Left ventricle myocardium inferior (tissue), 1 donor: ENCODE measurements at places on chromosomes 2 and 18.

GRCh38 chr18:60935041-60935910 is 398.0 kb upstream of the CDH20 start:
- H3K27ac ChIP-seq, result no peak overlapping the region
- DNase-seq, result no peak
- no peaks in the 10 kb centered on the region for H3K36me3 ChIP-seq
- H3K4me3 ChIP-seq, result no peak overlapping the region
- no peaks in the 10 kb centered on the region for H3K4me1 ChIP-seq
- H3K27me3 ChIP-seq, result no peaks in the 10 kb centered on the region

DNA sequence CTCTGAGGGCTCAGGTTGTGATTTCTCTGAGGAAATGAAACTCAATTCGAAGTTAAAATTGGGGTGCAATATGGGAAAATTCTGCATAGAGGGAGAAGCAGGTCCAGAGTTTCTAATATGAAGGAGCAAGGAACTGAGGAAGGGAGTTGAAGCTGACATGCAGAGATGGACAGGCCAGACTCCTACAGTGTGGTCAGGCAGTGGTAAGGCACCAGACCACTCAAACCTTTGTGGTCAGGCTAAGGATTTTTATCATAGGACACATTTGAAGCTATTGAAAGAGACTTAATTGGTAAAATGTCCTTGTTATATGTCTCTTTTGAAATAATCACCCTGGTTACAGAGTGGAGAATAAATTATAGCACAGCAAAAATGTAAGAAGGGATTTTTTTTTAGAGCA is 1074.8 kb upstream of the CDH2 start:
- H3K36me3 ChIP-seq, result no peaks in the 10 kb centered on the region
- no peaks in the 10 kb centered on the region for H3K27me3 ChIP-seq
- no peak overlapping the region for H3K27ac ChIP-seq

GRCh38 chr18:58761241-58761969 is 90.1 kb downstream of the MALT1 start:
- H3K27me3 ChIP-seq, result peaks cover 13% of the 10 kb centered on the region
- peaks cover 20% of the 10 kb centered on the region for H3K4me1 ChIP-seq
- no peak for DNase-seq

- DNase-seq, result no peak
- no peak overlapping the region for H3K4me3 ChIP-seq
- peaks cover 23% of the 10 kb centered on the region for H3K4me1 ChIP-seq
Observed at GRCh38 chr2:1690056-1690775, 54.1 kb downstream of the PXDN start.

DNA sequence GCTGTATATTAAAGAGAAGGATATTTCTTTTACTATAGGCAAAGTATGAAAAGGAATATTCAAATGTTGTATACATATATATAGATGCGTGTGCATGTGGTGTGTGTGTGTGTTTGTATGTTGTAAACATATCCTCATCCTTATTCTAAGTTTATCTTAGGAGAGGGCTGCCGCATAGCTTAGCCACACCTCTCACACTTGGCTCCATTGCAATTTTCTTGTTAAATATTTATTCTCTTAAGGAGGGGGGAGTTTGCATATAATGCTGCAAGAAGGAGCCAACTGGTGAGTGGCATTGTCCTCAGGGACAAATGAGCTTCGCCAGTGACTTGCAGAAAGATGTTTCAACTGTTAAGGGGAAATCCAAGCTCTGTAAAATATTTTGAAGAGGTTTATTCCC is 360.1 kb upstream of the RND3 start:
- H3K27me3 ChIP-seq, result no peaks in the 10 kb centered on the region
- no peaks in the 10 kb centered on the region for H3K36me3 ChIP-seq
- no peak for DNase-seq
- no peaks in the 10 kb centered on the region for H3K4me1 ChIP-seq
- H3K4me3 ChIP-seq, result no peak overlapping the region
- no peak overlapping the region for H3K27ac ChIP-seq

DNA sequence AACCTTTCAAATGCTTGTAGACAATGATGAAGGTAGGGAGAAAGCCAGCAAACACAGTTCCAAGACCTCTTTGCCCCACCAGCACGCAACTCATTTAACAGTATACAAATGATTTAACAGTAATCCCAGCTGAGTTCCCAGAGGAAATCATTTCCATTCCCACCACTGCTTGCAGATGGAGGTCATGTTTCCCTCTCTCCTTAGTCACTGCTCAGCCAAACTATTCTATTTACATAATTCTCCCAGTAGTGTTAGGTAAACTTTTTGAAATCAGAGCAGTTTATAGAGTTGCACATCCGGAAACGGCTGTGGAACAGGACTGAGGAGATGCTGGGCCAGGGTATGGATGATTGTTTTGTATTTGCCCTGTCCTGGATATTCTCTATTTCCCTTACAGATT is 328.5 kb downstream of the FIGN start:
- H3K36me3 ChIP-seq, result no peaks in the 10 kb centered on the region
- H3K27ac ChIP-seq, result no peak overlapping the region
- H3K4me3 ChIP-seq, result no peak overlapping the region
- DNase-seq, result no peak
- no peaks in the 10 kb centered on the region for H3K27me3 ChIP-seq

- peaks cover 100% of the 10 kb centered on the region for H3K4me1 ChIP-seq
- no peak for DNase-seq
Observed at GRCh38 chr2:217915706-217916105, 87.1 kb downstream of the TNS1 start.

- no peak for DNase-seq
- H3K4me3 ChIP-seq, result no peak overlapping the region
- peaks cover 4% of the 10 kb centered on the region for H3K4me1 ChIP-seq
- H3K27me3 ChIP-seq, result no peaks in the 10 kb centered on the region
- peaks cover 4% of the 10 kb centered on the region for H3K36me3 ChIP-seq
- H3K27ac ChIP-seq, result no peak overlapping the region
Observed at GRCh38 chr2:8719528-8719927, 37.7 kb downstream of the ID2 start.

DNA sequence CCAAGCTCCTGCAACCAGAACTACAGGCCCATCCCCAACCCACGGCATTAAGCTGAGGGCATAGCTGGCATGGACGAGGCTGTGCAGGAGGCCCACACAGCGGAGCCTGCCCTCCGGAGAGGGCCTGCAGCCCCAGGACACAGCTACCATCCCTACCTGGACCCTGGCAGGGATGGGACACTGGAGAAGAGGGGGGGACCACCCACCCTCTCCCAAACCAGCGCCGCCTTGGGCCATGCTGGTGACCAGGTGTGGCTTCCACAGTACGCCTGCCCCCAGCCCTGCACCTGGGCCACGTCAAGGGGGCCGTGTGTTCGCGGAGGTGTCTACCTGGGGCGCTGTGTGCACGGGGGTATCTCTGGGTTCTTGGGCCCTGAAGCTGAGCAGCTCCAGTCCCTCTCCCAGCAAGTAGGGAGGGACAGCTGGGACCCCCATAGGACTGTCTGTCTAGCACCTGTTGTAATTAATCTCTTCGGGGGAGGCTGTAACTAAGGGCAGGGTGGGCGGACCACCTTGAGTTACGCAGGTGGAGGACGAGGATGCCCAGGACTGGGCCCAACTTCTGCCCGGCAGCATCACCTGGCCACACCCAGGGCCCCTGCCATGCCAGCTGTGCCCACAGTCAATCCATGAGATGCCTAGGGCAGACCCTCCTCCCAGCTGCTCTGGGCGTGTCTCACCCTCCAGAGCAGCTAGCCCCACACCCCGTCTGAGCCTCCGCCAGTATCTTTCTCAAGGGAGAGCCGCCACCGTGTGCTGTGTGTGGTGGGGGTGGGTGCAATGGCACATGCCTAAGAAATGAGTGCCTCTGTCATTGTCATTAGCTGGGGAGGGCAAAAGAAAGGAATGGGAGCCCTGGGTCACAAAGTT is 18.3 kb downstream of the HS6ST1 start:
- no peak for DNase-seq
- H3K36me3 ChIP-seq, result no peaks in the 10 kb centered on the region

DNA sequence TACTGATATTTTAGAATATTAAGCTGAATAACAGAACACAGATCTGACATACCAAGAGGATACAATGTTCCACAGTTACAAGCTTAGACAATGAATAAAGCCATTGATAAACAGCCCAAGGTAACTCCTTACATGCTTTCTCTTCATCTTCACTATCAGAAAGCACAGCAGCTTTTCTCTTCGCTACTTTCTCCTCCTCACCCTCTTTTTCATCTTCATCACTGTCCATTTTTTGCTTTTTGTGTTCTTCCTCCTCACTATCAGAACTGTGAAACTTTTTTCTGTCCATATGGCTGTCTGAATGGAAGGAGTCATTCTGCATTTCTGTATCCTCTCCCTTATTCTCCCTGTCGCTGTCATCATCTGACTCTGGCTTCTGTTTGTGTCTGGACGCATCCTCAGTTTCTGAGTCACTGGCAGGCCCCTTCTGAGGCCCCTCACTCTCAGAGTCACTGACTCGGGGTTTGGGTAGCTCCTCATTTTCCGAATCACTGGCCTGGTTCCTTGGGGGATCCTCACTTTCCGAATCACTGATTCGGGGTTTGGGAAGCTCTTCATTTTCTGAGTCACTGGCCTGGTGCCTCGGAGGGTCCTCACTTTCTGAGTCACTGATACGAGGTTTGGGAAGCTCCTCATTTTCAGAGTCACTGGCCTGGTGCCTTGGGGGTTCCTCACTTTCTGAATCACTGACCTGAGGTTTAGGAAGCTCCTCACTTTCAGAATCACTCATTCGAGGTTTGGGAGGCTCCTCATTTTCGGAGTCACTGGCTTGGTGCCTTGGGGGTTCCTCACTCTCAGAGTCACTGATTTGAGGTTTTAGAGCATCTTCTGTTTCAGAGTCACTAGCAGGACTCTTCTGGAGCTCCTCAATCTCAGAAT is 21.5 kb downstream of the IWS1 start:
- H3K4me1 ChIP-seq, result peaks cover 38% of the 10 kb centered on the region
- no peak for DNase-seq
- H3K4me3 ChIP-seq, result no peak overlapping the region
- peaks cover 56% of the 10 kb centered on the region for H3K36me3 ChIP-seq
- H3K27me3 ChIP-seq, result no peaks in the 10 kb centered on the region

GRCh38 chr2:12303181-12304030 is 413.3 kb upstream of the TRIB2 start:
- H3K4me1 ChIP-seq, result peaks cover 10% of the 10 kb centered on the region
- no peaks in the 10 kb centered on the region for H3K36me3 ChIP-seq
- DNase-seq, result no peak
- H3K27me3 ChIP-seq, result no peaks in the 10 kb centered on the region

- H3K4me3 ChIP-seq, result no peak overlapping the region
- no peaks in the 10 kb centered on the region for H3K27me3 ChIP-seq
- no peak overlapping the region for H3K27ac ChIP-seq
- peaks cover 12% of the 10 kb centered on the region for H3K4me1 ChIP-seq
- no peak for DNase-seq
Observed at GRCh38 chr2:236879416-236879963, 206.2 kb upstream of the COPS8 start.

DNA sequence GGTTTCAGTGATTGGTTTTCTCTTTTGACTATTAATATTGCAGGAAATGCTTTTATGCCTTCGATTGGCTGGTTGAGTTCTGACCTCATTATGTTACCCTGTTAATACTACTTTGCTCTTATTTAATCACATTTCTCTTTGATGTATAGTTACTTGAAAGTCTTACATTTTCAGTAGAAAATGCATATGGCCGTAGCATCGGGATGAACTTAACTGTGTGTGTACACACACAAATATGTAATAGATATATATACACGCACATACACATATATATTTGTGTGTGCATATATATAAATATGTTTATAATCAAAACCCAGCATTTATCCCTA is 1.6 kb downstream of the EPC2 start:
- H3K4me3 ChIP-seq, result peak overlapping the region; percentile 85
- H3K27me3 ChIP-seq, result no peaks in the 10 kb centered on the region
- H3K27ac ChIP-seq, result peak overlapping the region; percentile 100
- DNase-seq, result no peak
- no peaks in the 10 kb centered on the region for H3K36me3 ChIP-seq
- H3K4me1 ChIP-seq, result peaks cover 66% of the 10 kb centered on the region

DNA sequence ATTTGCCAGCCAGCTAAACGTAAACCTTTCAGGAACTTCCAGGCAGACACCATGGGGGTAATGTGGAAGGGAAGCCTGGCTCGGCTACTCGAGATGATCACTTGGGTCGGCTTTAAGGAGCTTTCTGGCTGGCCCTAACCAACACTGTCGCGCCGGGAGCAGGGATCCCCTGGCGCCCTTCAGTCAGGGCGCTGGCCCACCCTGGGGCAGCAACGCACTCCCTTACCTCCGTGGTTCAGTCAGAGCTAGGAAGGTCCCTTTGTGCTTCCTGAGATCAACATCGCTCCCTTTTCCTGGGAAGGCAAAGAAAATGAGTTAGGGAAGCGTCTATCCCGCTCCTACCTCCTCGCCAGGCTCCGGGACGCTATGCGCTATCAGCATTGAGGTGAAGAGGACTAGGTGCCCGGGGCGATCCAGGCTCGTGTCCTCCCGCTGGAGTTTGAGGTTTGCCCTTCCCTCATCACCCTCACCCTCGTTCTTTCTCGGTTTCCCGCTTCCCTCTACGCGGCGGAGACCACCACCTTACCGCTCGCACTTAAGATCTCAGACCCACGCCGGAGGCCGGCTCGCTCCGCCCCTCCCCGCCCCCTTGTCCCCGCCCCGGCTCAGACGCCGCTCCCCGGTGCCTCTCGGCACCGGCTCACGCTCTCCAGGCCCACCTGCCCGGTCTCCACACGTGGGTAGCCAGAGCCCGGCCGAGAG is 449 bp upstream of the ATRAID start:
- peak overlapping the region; percentile 97 for H3K27ac ChIP-seq

DNA sequence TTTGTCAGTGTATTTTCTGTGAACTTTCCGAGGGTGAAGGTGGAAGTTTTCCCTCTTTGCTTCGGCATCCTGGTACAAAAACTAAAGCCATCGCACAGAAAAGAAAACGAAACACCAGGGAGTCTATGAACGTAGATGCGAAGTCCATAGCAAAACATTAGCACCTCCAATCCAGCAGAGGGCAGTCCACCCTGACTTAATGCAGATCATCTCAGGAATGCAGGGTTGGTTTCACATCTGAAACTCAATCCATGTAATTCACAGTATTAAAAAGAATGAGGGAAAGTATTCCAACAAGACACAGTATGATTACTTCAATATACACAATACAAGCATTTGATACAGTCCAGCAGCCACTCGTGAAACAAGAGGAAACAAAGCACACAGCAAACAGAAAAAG is 70.8 kb downstream of the RTP5 start:
- H3K27me3 ChIP-seq, result peaks cover 35% of the 10 kb centered on the region
- H3K36me3 ChIP-seq, result no peaks in the 10 kb centered on the region
- DNase-seq, result no peak
- H3K27ac ChIP-seq, result no peak overlapping the region
- H3K4me1 ChIP-seq, result no peaks in the 10 kb centered on the region
